CD4-positive, alpha-beta T cell (primary cell): ENCODE measurements at places on chromosomes 6 and 20.

DNA sequence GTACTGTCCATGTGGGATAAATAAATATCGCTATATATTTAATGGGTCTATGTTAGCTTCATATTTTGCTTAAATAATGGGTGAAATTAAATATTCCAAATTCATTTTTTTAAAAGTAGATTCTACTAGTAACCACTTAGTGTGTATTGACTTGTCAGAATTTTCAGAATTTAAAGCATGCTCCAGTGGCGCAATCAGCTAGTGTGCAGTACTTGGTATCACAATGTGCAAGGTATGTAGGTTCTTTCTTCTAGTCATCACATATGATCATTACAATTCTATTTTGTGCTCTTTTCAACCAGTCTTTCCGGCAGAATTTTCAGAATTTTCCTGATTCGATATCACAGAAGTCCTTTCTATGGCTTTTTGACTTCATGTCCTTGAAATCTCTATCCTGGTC, 32.6 kb downstream of the PDE7B start:
- no peak for DNase-seq
- no peak overlapping the region for H3K4me3 ChIP-seq

GRCh38 chr20:21395051-21395665, 2.2 kb downstream of the NKX2-4 start:
- H3K4me1 ChIP-seq, result peaks cover 16% of the 10 kb centered on the region
- H3K4me3 ChIP-seq, result no peak overlapping the region
- H3K27me3 ChIP-seq, result peaks cover 31% of the 10 kb centered on the region

DNA sequence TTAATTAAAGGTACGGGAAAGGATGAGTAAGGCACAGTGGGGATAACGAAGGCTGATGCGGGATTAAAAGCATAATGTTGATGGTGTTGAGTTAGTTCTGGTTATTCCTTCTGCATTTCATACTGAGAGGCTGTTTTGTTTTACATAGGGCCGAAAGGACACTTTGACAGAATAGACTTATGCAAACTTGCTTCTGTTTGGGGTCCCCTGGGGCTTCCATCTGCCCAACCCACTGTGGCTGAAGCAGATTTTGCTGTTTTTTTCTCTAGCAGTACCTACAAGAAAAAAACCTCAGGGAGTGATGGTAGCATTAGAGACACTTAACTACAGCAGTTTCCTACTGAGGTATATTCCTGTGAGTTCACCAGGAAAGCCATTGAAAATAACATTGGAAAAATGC, 136.1 kb upstream of the SUPT3H start:
- H3K27me3 ChIP-seq, result no peaks in the 10 kb centered on the region
- H3K36me3 ChIP-seq, result peaks cover 30% of the 10 kb centered on the region
- no peak overlapping the region for H3K27ac ChIP-seq
- no peak for DNase-seq

- H3K27ac ChIP-seq, result no peak overlapping the region
- no peaks in the 10 kb centered on the region for H3K4me1 ChIP-seq
- no peak for DNase-seq
- no peaks in the 10 kb centered on the region for H3K27me3 ChIP-seq
These were observed 159.2 kb downstream of the GMPR start for GRCh38 chr6:16397623-16398022.

- no peaks in the 10 kb centered on the region for H3K36me3 ChIP-seq
- no peaks in the 10 kb centered on the region for H3K4me1 ChIP-seq
- H3K4me3 ChIP-seq, result no peak overlapping the region
- DNase-seq, result no peak
These were observed 73.8 kb downstream of the EDN3 start for GRCh38 chr20:59374261-59374660.

DNA sequence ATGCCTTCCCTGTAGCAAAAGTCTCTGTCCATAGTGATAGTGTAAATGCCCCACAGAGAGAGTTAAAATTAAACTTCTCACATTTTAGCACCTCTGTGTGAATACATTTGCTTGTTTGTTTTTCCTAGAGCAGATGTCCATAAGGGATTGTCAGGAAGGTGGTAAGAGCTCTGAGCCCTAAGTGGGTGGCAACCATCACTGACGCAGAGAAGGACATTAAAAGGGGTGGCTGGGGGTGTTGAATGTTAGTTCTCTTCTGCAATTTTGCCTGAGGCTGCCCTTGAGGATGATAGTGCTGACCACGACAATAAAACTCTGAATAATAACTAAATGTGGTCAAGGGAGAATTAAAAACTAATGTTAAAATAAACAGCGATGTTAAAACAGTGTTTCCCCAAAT, 174.3 kb upstream of the ID4 start:
- no peaks in the 10 kb centered on the region for H3K4me1 ChIP-seq
- H3K4me3 ChIP-seq, result no peak overlapping the region
- H3K27me3 ChIP-seq, result no peaks in the 10 kb centered on the region
- H3K36me3 ChIP-seq, result no peaks in the 10 kb centered on the region
- no peak overlapping the region for H3K27ac ChIP-seq
